ENCODE measurements at places on chromosomes 7 and 10.

DNA sequence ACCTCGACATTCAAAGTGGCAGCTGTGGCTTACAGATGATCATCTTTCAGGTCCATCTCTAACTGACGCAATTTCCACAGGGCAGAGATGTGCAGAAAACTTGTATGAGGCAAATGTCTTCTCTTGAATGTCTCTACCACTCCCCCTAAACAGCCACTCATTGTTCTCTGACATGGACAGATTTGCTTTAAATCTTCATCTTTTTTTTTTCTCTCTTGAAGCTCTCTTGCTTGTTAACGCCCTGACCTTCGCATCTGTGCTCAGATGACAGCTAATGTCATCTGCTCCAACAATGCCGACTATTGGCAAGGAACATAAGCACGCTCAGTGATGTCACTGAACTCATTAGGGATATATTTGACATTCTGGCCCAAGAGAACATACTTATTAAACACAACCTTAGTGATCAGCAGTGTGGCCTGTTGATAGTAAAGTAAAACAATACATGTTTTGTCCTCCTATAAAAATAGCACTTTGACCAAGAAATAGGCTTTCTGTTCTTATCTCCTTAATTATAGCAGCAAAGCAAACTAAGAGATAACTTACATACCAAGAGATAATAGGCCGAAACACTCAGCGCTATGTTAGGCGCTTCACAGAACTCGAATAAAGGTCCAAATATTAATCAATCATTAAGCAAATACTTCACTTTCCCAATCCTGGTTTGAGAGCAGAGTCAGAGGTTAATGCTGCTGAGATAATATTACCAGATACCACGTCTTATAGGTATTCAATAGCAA is 583.5 kb downstream of the PARD3 start:
- DNase-seq: peak; percentile 70

- no peak for DNase-seq
These were observed 57.6 kb downstream of the NKX6-2 start for GRCh38 chr10:132728321-132728720.

DNA sequence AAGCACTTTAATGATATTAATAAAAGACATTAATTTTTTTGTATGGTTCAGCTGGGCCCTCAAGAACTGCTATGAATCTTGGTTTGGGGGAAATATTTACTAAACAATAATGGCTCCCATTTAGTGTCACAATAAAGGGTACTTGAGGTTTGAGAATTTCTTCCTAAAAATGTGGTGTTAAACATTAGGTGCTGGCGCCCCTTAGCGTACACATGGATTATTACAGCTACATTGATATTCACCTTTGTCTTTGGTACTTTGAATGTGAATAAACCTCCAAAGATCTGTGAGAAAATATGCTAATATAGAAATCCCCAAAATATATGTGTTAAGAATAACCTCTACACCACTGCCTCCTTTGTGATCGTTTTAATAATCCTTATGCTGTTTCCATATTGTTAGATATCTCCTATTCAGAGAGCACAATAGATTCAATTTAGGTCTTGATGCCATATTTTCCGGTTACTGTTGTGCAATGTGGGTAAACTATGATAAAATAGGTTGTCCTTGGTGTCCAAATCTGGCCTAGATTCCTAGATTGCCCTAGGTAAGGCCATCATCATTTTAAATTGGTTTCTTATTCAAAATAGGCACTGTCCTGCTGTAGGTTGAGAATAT is 161.8 kb upstream of the CACNA2D1 start:
- DNase-seq: peak; percentile 75

DNA sequence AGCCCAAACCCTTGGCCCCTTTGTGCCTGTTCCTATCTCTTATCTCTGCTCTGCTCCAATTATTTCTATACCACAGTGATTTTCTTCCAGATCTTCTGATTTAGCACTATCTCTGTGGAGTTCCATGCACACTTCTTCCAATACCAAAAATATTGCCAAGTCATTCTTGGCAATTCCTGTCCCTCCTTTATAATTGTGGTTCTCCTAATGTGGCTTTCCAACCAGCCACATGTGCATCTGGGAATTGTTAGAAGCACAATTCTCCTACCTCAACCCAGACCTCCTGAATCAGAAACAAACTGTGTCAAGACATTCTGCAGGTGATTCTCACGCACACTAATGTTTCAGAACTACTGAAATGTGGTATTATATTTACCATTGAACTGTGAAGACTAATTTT is 447.8 kb upstream of the IGFBP3 start:
- DNase-seq: no peak

DNA sequence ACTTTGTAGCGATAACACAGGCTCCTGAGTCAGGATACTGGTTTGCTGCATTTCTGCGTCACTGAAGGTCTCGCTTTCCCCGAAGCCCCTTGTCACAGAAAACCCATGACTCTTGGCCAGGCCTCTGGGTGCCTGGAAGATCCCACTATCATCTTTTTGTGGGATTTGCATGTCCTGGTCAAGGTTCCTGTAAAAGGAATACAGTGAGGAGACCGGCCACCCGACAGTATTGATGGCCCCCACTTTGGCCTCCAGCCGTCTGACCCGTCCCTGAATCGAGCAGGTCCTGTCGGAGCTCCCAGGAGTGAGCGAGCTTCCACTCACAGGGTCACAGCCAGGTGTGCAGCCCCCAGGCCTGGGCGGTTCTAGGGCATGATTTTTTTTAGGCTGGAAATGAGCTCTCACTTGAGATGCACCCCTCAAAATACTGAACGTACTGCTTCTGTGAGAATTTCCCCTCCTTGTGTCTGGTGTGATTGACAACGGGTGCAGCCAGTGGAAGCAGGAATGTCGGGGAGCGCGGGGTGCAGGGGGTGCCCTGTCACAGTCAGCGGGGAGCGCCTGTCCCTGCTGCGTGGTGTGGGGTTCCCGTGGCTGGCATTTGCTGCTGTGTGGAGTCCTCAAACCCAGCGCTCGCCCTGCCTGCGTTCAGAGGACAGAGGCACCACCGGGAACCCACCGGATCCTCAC is 75.8 kb downstream of the DNAJB6 start:
- DNase-seq: no peak

GRCh38 chr10:114801411-114801813 is 20.2 kb upstream of the FHIP2A start:
- no peak for DNase-seq

DNA sequence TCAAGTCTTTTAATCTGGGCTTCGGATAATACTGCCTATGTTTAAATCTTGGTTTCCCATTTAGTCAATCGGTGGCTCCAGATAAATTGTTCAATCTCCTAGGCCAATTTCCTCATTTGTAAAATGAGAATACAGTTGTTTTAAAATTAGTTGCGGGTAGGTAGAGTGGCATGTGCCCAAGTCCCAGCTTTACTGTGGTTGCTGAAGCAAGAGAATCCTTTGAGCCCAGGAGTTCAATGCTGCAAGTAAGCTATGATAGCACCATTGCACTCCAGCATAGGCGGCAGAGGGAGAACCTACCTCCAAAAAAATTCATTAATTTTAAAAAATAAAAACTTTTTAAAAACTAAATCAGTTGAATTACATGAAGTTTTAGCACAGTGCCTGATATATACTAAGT is 7.3 kb downstream of the RNF216 start:
- DNase-seq: no peak

- no peak for DNase-seq
These were observed 8.3 kb upstream of the EBF3 start for GRCh38 chr10:129972145-129972965.

DNA sequence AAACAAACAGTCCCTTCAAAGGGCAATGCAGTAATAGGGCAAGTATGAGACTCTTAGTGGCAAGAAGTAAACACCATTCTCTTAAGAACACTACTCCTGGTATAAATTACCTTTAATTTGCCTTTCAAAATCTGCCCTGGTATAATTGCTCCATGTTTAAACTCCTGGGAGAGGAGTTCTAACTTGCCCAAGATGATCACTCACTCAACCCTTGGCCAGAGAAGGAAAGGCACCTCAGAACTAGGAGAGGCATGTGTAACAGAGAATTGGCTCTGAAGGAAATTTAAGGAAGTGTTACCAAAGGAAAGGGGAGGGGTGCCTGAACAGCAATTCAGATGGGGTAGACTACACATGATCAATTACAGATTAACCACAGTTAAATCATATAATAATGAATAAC is 1173.6 kb upstream of the SORCS1 start:
- no peak for DNase-seq

DNA sequence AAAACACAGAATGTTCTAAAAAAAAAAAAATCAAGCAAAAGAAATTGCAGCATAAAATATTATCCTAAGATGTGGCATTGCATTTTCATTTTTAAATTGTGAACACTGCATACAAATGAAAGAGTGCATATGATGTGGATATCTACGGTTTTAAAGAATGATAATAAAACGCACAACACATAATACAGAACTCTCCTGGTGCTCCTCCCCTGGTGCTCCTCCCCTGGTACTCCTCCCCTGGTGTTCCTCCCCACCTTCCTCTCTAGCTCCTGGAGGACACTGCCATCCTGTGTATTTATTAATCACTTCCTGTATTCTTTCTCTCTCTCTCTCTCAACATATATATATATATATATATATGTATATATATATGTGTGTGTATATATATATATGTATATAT is 100.1 kb downstream of the SLC37A3 start:
- DNase-seq: no peak

- no peak for DNase-seq
These were observed 208.9 kb downstream of the ARL4A start for GRCh38 chr7:12896316-12896715.

GRCh38 chr7:80183900-80184685 is 49.5 kb downstream of the GNAI1 start:
- DNase-seq: no peak

- DNase-seq: no peak
These were observed 612 bp downstream of the KCP start for GRCh38 chr7:128909625-128910568.

DNA sequence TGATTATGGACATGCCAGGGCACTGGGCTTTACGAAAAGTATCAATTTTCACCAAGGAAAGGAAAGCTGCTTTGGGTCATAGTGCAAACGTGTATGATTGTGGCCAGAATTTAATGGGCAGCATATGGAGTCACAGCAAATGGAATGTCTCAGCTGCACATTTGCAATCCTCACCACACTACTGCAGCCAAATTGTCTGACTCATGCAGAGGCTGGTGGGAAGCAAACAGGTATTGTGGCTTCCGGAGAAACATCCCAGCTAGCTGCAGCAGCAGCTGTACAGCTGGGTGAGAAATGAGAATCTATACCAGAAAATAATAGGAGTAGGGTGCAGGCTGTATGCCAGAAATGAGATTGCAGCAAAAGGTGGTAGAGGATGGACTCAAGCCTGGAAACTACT is 374.7 kb upstream of the VWC2 start:
- DNase-seq: no peak

- DNase-seq: no peak
These were observed 244.3 kb upstream of the KCND2 start for GRCh38 chr7:120028636-120029035.

GRCh38 chr10:103451091-103451813 is 918 bp downstream of the CALHM2 start:
- no peak for DNase-seq

GRCh38 chr7:111390000-111390399 is 172.3 kb downstream of the IMMP2L start:
- DNase-seq: no peak

DNA sequence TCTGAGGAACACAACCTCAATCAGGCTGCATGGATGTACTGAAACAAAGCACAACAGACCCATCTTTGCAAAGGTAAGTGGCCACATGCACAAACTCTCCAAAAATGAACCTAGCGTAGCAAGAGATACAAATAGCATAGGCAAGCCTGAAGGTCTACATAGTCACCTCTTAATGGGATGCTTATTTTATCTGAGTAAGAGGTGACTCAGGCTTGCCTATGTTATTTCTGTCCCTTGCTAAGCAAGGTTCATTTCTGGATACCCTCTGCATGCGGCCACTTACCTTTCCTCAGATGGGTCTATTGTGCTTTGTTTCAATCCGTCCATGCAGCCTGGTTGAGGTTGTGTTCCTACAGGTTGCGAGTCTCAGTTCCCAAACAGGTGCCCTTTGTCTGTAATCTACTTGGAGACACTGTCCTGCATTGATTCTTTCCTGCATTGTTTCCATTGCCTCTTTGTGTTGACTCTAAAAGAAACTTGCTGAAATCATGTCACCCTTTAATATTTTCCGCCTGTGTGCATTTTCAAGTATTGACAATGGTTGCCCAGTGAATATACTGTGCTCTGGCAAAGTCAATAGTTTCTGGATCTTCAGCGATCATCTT is 291.8 kb upstream of the LYZL1 start:
- no peak for DNase-seq

GRCh38 chr10:929960-930624 is 1.4 kb downstream of the LARP4B start:
- no peak for DNase-seq

- DNase-seq: no peak
These were observed 37.9 kb downstream of the ELFN1 start for GRCh38 chr7:1707756-1708595.

DNA sequence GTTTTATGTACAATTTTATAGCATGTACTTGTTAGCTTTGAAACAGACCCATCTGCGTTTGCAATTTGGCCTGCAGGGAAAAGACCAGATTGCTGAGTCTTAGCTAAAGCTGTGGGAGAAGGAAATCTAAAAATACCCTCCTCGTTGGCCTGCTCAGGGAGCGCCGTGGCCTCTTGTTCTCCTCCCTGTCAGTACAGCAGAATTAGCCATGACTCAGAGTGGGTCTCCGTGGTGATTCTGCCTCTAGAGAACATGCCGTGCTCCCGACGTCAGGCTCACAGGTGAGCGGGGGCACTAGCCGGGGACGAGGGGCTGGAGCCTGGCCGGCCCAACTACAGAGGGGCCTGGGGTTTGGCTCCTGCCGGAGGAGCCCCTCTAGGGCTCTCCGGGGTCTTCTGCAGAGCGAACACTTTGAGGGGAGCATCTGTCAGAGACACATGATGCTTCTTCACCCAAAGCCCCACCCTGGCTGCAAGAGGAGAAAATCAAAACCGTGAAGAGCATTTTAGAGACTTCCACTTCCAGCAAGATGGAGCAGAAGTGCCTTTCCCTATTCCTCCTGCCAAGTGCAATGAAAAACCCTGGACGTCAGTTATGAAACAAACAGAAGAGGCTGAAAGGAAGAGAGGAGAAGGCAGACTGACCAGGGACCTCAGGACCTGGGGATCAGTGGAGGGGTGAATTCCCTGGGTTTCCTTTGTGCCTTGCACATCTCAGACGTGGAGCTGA is 98.9 kb downstream of the LHPP start:
- DNase-seq: no peak

GRCh38 chr7:151202836-151203235 is 7.5 kb downstream of the H2BK1 start:
- DNase-seq: no peak

DNA sequence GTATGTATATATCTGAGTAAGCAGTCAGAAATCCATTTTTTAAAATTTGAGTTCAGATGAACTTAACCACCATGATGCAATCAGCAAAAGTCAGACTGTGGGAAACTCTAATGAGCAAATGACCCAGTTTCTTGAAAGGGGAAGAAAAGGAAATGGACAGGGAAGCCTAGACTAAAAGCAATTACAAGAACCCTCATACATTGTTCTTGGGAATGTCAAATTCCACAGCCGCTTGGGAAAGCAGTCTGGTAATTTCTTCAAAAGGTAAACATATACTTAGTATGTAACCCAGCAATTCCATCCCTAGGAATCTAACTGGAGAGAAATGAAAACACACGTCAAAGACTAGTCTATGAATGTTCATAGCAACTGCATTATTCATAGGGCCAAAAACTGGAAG is 16.4 kb upstream of the FOXK1 start:
- DNase-seq: no peak

All from NCI-H2227 treated with DMSO at 0.1 percent for 48 hours (cell line).